Mesenchymal stem cell (in vitro differentiated cells and primary cell): ENCODE measurements at places on chromosomes 12 and 14.
A peak's percentile ranks its signal among the peaks of the same experiment; 100 is the strongest.

- DNase-seq: peak; percentile 26
Measured at GRCh38 chr12:82835217-82835616, 148.5 kb downstream of the TMTC2 start.

DNA sequence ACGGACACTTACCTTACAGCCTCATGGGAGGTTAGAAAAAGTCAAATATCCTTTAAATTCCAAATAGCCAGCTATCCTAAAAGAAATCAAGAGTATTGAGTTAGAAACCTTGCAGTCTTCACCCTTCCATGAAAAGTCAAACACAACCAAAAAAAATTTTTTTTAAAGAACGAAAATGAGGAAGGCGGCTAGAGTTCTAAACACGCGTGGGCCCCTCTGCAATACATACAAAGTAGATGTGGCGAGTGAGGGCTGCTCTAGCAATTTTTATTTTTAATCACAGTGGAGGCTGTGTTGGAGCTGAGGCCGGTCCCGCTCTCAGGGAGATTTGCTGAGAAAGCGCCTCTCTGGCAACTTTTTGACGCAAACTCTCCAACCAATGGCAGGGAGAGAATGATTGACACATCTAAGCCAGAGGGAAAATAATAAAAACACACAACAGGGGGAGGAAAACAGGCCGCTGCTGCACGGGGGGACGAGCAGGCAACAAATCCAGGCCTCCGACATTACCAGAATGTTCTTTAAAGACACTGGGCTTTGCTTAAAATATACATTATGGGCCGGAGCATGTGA is at the start of gene OTX2:
Gene OTX2 (minus strand): TSS at position 333 of the 573 bp plus-strand sequence. CDS start 5,023 bp downstream, outside the sequence.
- no peak for DNase-seq

GRCh38 chr14:95104911-95105310 is 52.4 kb downstream of the DICER1 start:
- DNase-seq: no peak

GRCh38 chr12:3656946-3657622 is 95.8 kb downstream of the CRACR2A start:
- no peak for DNase-seq

- DNase-seq: no peak
Measured at GRCh38 chr12:39393890-39394289, 49.0 kb downstream of the KIF21A start.

GRCh38 chr12:117190210-117190781 is at the start of gene FBXO21:
FBXO21 (minus strand) TSS chr12:117190470; CDS start chr12:117190456, 14 bp downstream.
- peak; percentile 79 for DNase-seq

DNA sequence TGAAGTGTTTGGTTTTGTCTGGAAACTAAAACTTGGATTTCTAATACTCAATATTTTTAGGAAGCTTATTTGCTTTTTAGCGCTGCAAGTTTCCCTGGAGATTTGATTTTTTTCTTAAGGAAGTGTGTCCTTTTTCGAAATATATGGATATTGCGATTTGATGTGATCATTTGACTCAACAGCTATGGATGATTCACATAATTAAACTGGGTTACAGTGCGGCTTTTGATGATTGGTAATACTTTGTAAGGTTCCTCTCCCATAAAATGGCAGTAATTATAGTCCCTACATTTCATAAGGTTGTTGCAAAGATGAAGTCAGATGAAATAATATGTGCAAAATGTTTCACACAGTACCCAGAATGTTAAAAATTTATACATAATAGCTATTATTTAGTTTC is 13.1 kb downstream of the LDHB start:
- DNase-seq: no peak

DNA sequence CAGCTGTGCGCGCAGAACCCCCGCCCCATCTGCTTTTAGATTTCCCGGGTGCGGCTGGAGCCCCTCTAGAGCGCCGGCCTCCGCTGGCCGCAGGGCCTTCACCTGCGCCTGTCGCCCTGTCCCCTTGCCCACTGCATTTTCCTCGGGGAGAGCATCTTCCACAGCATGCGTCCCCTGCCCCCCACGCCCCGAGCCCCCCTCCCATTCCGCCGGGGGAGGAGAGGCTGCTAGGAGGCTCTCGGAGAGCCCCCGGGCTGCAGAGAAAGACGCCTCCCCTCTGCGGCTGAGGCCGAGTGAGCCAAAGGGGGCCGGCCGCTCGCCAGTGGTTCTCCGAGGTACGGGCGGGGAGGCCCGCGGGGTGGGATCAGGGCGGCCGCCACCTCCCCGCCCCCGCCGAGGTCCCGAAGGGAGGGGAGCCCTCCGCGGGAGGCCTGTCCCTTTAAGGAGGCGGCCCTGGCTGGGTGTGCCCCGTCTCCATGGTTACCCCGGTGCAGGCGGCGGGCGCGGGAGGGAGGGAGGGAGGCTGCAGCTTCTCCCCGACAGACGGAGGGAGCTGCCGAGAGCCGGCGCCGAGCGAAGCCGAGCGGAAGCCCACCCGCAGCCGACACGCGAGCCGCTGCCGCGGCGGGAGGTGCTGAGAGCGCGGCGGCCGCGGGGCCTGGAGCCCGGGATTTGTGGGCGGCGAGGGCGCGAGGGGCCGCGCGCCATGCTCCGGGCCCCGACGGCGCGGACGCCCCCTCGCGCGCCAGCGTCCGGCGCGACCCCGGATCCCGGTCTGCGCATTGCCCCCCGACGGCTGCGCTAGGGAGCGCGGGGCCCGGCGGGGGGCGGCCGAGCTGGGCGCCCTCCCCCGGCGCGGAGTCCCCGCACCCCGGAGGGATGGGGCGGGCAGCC is at the start of gene KCNH3:
Gene KCNH3 (plus strand): TSS at position 521 of the 894 bp plus-strand sequence. CDS start 387 bp downstream, outside the sequence.
- DNase-seq: peak; percentile 64

DNA sequence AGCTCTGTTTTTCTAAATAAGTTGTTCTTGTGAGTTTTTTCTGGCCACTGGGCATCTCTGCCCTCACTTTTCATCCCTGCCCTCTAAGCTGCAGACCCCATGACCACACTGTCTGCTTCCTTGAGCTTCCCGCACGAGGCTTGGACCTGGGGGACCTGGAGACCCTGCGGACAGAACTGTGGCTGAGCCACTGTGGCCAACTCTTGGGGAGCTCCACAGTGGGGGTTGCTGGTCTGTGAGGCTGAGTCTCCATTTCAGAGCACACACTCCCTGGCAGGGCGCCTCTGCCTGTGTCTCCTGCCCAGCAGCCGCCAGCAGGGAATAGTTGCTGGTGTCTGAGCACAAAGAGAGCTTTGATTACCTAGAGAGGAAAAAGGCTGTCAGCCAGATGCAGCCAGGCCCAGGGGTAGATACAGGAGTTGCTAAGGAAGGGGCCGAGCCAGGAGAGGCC is 13.1 kb upstream of the RIN3 start:
- DNase-seq: no peak

DNA sequence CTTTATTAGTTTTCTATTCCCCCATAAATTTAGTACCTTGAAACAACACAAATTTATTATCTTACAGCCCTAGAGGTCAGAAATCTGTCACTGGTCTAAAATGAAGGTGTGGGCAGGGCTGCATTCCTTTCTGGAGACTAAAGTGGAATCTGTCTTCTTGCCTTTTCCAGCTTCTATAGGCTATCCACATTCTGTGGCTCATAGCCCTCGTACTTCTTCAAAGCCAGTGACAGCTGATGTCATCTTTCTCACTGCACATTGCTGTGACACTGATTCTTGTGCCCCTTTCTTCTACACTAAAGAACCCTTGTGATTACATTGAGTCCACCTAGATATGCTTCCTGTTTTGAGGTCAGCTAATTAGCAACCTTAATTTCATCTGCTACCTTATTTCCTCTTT is 23.2 kb upstream of the DCN start:
- no peak for DNase-seq

DNA sequence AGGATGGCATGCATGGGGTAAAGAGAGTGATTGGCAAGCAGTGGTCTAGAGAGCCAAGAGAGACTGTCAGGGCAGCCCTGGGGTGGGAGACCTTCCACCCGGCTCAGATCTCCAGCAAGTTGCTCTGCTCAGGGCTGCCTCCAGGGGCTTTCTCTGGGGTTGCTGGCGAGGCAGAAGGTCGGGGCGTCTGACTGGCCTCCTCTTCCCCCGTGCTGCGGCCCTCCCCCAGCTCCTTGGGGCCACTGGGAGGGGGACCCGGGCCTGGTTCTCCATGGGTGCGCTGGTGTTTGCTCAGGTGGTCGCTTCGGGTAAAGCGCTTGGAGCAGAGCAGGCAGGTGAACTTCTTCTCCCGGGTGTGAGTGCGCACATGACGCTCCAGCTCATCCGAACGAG is 6.6 kb upstream of the AAAS start:
- no peak for DNase-seq
